ENCODE measurements at places on chromosomes 12 and 14.
A peak's percentile ranks its signal among the peaks of the same experiment; 100 is the strongest.

- DNase-seq: no peak
Measured at GRCh38 chr12:105832021-105832420, 306.7 kb downstream of the NUAK1 start.

DNA sequence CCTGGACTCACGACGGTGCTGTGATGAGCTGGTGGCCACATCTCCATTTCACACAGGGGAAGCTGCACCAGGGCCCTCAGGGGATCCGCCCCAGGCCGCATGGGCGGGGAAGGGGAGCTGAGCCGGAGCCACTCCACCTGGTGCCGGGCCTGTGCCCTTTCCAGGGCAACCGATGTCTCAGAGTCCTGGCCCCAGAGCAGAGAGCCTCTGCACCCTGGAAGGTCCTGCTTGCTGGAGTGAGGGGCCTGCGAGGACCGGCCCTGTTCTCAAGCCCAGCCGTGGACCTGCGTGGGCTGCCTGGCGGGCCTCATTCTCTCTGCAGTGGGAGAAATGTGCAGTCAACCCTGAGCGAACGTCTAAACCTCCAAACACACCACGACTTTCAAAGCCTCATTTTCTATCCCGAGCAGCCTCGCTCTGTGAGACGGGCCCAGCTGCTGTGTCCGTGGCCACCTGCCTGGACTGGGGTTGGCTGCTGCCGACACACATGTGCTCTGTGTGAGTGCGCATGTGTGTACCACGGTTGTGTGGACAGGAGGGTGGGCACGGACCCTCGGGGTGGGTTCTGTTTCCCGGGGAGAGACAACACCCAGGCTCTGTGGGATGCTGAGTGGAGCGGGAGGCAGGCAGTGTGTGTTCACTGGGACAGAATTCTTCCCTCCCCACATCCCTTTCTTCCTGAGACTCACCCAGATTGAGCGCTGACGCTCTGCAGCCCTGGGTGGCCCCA lies 163.5 kb downstream of the KIF26A start:
- DNase-seq: no peak

- no peak for DNase-seq
Measured at GRCh38 chr12:29073631-29074239, 75.3 kb upstream of the FAR2 start.

DNA sequence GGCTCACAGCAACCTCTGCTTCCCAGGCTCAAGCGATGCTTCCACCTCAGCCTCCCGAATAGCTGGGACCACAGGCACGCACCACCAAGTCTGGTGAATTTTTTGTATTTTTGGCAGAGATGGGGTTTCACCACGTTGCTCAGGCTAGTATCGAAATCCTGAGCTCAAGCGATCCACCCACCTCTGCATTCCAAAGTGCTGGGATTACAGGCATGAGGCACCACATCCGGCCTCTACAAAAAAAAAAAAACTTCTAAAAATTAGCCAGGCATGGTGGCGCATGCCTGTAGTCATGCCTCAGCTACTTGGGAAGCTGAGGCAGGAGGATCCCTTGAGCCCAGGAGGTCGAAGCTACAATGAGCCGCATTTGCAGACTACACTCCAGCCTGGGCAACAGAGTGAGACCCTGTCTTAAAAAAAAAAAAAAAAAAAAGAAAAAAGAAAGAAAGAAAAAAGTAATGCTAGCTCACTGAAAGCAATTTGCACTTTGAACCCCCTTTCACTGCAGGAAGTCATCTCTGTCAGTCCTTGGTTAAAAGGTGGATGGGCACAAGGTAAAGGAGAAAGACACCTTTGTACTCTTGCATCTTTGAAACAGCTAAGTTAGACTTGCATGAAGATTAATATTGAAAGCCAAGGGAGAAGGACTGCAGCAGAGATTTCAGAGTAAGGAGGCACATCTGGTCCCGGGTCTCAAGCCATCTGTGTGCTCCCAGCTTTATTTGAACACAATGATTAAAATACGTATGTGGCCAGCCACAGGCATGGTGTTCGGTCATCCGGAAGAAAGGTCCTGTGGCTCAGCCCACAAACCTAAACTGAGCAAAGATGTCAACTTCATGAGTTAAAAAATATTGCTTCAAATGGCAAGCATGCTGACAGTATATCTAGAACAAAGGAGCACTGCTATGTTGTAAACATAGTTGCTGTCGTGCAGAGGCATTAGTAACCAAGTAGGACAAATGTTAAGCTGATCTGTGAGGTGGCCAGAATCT lies 103.8 kb upstream of the HMGA2 start:
- no peak for DNase-seq

GRCh38 chr12:24796876-24797275 lies 152.0 kb downstream of the BCAT1 start:
- DNase-seq: no peak

GRCh38 chr14:50225974-50226297 lies 5.4 kb downstream of the SOS2 start:
- DNase-seq: no peak

- DNase-seq: no peak
Measured at GRCh38 chr12:123762715-123763052, 583 bp downstream of the DNAH10 start.

- no peak for DNase-seq
Measured at GRCh38 chr12:117165342-117165741, 24.9 kb downstream of the FBXO21 start.

DNA sequence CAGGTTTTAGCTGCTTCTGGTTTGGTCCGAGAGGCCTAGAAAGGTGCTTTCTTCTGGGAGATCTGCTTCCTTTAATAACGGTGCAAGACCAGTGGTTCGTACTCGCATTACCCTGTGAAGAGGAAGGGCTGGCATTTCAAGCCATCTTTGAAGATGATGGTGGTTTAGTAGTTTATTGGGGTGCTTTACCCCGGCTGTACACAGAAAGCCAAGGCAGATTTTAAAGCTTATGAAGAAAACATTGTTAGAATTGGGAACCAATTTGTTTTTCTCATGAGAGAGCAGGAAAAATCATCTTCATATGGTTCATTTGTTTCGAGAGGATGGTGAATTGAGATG lies 3.6 kb downstream of the CCND2 start:
- no peak for DNase-seq

GRCh38 chr12:44015333-44015941 lies 179.6 kb downstream of the TMEM117 start:
- DNase-seq: no peak

- no peak for DNase-seq
Measured at GRCh38 chr12:59977779-59978178, 381.9 kb downstream of the SLC16A7 start.

DNA sequence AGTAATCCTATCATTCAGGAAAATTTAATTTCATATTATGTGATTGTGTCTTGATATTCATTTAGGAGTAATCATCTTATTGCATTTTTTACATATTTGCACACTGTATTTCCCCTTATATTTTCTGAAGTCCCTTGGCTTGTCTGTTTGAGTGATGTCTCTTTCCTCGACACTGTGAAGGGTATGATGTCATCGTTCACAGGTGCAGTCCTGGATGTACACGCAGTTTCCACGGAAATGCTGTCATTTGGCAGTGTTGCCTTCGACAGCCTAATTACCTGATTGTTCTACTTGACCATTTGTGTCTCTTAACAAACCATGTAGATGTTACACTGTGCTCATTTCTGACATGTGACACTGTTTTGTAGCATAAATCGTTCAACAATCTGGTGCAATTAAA lies 1277.0 kb downstream of the TMEM121 start:
- DNase-seq: no peak

GRCh38 chr12:42981379-42981778 lies 391.8 kb upstream of the PRICKLE1 start:
- DNase-seq: no peak

DNA sequence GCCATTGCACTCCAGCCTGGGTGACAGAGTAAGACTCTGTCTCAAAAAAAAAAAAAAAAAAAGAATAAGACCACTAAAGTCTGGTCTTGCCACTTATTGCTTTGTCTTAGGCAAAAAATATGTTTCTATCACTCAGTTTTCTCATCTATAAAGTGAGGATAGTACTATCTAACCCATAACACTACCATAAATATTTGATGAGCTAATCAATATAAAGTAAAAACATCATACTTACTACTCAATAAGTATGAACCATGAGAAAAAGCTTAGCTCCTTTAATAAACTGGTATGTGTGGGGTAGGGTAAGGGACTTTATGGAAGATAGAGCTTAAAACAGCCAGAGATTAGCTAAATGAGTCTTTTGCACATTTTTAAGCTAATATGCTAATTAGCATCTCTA lies 85.5 kb downstream of the GXYLT1 start:
- DNase-seq: no peak

- peak; percentile 22 for DNase-seq
Measured at GRCh38 chr12:114684098-114684869, at the start of gene TBX3. Gene TBX3 (minus strand): TSS chr12:114684175. CDS start chr12:114683200, 975 bp downstream.

GRCh38 chr12:115404761-115405470 lies 720.9 kb upstream of the TBX3 start:
- no peak for DNase-seq

DNA sequence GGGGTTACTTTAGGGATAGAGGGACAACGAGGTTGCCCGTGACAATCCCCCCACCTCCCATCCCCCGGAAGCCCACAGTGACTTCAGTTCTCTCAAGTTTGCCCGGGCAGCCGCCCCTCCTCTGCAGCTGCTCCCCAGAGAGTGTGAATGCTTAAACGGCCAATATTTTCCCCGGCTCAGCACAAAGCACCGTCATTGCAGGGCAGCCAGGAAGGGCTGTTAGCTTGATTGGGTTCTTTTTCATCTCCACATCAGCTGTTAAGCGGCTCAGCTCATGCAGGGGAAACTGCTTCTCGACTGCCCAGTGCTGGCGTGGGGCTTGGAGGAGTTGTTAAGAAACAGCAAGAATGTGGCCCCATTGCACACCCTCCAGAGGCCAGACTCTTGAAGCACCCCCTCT lies 120.5 kb upstream of the NCOR2 start:
- no peak for DNase-seq

- DNase-seq: no peak
Measured at GRCh38 chr14:102717276-102717675, 60.0 kb upstream of the TRAF3 start.

DNA sequence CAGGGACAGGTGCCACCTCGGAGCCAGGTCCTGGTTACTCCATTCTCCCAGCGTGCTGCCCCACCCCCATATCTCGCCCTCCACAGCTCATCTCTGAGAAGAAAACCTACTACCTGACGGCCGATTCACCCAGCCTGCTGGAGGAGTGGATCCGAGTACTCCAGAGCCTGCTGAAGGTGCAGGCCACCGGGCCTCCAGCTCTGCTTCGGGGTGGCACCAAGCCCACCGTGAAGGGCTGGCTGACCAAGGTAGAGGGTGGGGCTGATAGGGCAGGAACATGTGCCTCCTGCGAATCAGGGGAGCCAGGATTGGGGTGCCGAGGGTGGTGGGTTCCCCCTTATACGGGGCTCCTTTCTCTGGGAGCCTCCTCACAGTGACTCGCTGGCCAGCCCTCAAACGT lies 25.9 kb downstream of the PIGH start:
- DNase-seq: no peak

DNA sequence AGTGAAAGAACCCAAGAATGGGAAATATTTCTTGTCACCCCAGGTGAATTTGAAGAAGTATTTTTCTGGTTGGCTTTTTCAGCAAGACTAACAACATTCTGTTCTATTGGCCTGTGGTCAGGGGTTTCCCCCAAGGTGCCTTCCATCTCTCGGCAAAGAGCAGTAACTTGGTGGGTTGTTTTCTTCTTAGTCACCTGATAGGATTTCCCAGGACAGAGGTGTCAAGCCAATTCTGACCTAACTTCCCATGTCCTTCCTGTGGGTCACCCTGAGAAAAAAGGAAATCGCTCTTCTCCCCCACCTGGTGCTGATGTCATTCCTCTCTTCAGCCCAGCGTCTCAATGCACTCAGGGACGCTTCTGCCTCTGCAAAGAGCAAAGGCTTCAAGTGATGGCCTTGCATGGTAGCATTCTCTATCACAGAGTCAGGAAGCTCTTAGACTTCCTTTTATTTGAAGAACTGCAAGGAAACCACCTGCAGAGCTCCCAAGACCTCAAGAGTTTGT lies 16.1 kb upstream of the IFNG start:
- no peak for DNase-seq

DNA sequence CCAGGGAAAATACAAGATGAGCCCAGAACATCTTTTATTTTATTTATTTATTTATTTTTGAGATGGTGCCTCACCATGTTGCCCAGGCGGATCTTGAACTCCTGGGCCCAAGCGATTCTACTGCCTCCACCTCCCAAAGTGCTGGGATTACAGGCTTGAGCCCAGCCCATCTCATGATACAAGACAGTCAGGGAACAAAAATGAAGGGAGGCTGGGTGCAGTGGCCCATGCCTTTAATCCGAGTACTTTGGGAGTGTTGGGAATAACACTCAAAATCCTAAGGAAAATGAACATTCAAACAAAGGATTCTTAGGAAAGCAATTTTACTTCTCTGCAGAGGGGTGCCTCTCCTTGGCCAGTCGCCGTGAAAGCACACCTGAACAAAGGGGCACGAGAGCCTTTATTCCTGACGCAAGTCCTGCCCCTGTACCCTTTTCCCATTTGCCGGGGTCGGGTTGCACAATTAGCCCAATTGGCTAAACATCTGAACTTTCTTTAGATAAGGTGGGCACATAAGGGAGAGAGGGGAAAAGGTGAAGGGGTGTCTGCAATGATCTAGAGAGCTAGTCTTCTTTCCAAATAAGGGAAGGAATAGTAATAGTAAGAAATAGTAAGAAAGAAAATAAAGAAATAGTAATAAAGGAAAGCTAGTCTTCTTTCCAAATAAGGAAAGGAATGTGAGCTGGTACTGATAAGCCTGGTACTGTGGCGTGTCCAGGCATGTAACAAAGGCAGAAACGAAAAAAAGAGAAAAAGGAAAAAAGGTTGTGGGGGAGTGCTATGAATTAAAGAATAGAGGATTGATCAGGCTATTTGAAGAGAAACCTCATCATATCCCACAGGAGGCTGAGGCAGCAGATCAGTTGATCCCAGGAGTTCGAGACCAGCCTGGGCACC lies 13.4 kb downstream of the NCAPD2 start:
- DNase-seq: no peak

GRCh38 chr12:104285740-104286515 lies 17.6 kb upstream of the EID3 start:
- no peak for DNase-seq

DNA sequence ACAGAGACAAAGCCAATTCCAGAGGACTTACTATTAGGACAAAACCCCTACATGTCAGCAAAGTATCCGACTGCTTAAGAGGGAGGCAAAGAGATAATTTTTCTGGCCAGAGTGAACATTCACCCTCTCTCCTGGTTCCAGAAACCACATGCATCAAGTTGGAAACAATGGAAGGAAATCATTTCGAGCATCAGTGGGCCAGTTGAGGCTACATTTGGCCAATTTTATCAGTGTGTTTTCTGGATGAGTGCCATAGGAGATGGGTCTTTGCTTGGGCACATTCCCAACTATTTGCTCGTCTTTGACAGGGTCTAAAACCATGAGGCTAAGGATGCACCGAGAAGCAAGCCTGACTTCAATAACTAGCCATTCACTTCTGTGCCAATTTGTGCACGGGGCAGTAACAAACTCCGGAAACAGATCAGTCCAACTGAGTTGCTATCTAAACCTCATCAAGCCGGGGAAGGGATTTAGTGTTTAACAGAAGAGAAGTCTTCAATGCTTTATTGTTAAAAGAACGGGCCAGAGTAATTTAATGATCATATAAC lies 17.4 kb downstream of the EGLN3 start:
- DNase-seq: no peak

GRCh38 chr14:91046488-91047072 lies 13.9 kb downstream of the RPS6KA5 start:
- no peak for DNase-seq

GRCh38 chr12:127943481-127944210 lies 323.3 kb upstream of the TMEM132C start:
- no peak for DNase-seq

GRCh38 chr14:22319526-22320361 lies 269.3 kb downstream of the DAD1 start:
- no peak for DNase-seq
